ENCODE measurements at places on chromosomes 12 and 14.

- no peak for DNase-seq
Observed at GRCh38 chr14:74645244-74645643, 33.2 kb upstream of the LTBP2 start.

GRCh38 chr14:94480809-94481208 lies 4.8 kb upstream of the SERPINA9 start:
- DNase-seq = no peak

- DNase-seq = no peak
Observed at GRCh38 chr14:100761481-100761880, 34.8 kb downstream of the DLK1 start.

- DNase-seq = peak; percentile 70
Observed at GRCh38 chr12:6430124-6430989, 14.4 kb upstream of the CD27 start.

GRCh38 chr14:106879241-106879640 lies 1352.9 kb downstream of the TMEM121 start:
- DNase-seq = peak; percentile 80

- no peak for DNase-seq
Observed at GRCh38 chr12:12097891-12098690, 27.4 kb downstream of the BCL2L14 start.

- no peak for DNase-seq
Observed at GRCh38 chr12:6822426-6823135, 960 bp downstream of the GPR162 start.

DNA sequence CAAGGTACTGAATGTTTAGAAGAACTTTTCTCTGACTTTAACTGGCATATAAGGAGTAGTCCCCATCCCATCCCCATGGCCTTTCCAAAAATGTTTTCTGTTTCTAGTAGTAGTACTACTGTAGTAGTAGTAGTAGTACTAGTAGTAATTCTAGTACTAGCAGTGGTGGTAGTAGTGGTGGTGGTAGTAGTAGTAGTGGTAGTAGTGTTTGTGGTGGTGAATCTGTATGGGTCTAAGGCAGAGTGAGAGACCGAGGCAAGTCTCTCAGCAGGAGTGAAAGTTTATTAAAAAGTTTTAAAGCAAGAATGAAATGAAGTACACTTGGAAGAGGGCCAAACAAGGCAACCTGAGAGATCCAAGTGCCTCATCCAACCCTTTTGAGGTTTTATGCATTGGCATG lies 58.6 kb downstream of the FOXN4 start:
- peak; percentile 24 for DNase-seq

DNA sequence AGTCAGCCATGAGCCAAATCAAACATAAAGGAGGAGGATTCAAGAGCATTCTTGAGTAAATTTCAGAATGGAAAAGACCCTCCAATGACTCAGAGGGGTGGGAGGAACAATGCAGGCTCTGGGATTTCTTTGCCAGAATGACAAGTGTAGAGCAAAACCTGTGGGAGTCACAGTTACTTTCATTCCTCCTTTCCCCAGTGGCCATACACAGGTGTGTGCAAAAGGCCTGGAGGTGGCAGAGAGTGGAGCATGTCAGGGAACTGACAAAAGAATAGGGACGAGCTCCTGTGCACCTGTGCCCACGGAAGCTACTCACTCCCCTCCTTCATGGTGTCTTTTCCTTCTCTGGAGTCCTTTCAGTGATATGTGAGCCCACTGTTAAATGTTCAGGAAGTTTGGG lies 9.4 kb upstream of the CIPC start:
- DNase-seq = no peak

DNA sequence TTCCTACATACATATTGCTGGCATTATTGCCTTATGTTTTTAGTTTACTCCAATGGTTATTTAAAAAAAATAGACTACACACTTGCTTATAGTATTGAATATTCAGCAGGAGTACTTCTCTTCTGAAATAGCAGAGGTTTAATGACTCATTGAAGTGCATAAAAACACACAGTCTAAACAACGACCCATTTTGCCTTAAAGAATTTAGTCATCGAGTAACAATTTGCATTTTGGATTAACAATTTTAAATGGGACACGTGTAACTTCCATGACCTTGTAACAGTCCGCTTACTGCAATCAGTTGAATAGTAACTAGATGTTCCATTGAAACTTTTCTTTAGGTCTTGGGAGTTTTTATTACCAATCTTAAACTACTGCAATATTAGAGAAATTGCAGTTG lies 9.0 kb downstream of the TRHDE start:
- DNase-seq = no peak

GRCh38 chr14:51014625-51015024 lies 70.3 kb upstream of the PYGL start:
- DNase-seq = no peak

DNA sequence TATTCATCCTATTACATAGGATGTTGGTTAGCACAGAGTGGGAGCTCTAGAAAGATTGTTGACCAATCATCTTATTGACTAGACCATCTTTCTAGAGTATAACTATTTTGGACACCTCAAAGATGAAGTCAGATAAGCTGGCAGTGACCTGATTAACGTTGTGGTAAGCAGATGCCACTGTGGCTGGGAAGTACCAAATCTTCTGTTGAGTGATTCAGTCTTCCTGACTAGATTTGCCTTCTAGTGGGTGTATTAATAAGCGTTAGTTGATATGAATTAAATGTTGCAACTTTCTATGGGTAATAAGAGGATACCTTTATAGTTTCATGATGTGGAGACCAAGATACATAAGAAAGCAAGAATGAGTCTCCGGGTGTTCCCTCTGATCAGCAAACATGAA lies 51.2 kb upstream of the HELB start:
- peak; percentile 5 for DNase-seq

DNA sequence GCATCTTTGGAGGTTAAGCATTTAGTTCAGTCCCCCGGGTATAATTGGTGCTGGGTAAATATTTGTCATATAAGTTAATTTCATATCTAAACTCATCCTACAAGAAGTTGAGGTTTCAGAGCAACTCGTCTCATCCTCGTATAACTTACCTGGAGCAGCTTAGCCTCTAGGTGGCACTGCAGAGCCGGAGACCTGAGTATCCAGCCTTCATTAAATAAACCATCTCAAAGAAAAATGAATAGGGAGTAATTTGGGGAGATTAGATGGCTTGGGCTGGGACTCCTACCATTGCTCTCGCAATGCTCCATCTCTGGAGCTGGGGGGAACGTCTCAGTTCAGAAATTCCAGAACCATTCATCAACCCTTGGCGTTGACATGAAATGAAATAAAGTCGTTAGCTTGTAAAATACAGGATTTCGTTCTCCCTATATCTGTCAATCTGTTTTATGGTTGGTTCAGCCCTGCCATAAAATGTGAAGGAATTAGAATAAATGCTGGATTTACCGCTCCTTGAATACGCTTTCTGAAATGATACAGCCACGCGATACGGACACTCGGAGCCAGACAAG lies 122.9 kb upstream of the TMEM132D start:
- DNase-seq = peak; percentile 50

GRCh38 chr14:35420036-35420811 lies 15.7 kb upstream of the NFKBIA start:
- no peak for DNase-seq

- no peak for DNase-seq
Observed at GRCh38 chr12:45697371-45697770, 32.1 kb upstream of the ARID2 start.

- no peak for DNase-seq
Observed at GRCh38 chr14:22500954-22501726, 87.9 kb downstream of the DAD1 start.
